ENCODE measurements at places on chromosomes 4 and X.

DNA sequence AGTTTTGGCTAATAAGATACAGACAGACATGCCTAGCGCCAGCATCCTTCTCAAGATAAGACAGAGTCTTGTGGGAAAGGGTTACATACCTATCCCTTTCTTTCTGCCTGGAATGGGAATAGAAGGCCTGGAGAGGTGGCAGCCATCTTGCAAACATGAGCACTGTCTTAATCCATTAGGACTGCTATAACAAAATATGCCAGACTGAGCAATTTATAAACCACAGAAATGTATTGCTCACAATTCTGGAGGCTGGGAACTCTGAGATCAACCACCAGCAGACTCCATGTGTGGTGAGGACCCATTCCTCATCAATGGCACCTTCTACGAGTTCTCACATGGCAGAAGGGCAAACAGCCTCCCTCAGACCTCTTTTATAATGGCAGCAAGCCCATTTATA is 26.5 kb upstream of the NEIL3 start:
- peak; percentile 87 for DNase-seq

DNA sequence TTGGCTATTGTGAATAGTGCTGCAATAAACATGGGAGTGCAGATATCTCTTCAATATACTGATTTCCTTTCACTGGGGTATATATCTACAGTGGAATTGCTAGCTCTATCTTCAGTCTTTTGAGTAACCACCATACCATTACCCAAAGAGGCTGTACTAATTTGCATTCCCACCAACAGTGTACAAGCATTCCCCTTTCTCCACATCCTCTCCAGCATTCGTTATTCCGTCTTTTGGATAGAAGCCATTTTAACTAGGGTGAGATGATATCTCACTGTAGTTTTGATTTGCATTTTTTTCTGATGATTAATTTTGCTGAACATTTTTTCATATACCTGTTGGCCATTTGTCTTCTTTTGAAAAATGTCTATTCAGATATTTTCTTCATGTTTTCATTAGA is 110.3 kb downstream of the PRDM5 start:
- DNase-seq: peak; percentile 44

GRCh38 chrX:133923113-133923512 is 62.3 kb downstream of the GPC3 start:
- peak; percentile 48 for DNase-seq

- no peak for DNase-seq
These were observed 7.9 kb downstream of the MFSD8 start for GRCh38 chr4:127957105-127957504.

DNA sequence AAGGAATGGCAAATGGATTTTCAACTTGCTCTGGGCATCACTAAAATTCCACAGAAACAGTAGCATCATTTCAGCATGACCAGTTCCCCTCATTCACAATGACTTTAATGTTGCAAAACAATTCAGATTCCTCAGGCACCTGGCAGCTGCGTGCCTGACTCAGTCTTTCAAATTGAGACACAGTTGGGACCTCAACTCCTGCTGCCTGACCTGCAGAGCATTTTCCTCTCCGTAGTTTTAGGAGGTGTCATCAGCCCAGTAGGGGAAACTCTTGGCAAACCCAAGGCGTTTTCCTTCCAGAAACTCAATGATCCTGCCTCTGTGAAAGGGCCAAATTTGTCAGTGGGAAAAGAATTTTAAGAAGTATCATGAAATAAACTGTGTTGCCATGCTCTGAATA is 388.9 kb downstream of the SPRY1 start:
- peak; percentile 90 for DNase-seq

Data from EH (cell line).